ENCODE measurements at places on chromosomes 1 and 21.
A peak's percentile ranks its signal among the peaks of the same experiment; 100 is the strongest.

- no peak for DNase-seq
Observed at GRCh38 chr1:21184276-21184675, 7.6 kb upstream of the EIF4G3 start.

GRCh38 chr1:54815086-54815876 lies 14.2 kb upstream of the TTC22 start:
- peak; percentile 88 for DNase-seq

DNA sequence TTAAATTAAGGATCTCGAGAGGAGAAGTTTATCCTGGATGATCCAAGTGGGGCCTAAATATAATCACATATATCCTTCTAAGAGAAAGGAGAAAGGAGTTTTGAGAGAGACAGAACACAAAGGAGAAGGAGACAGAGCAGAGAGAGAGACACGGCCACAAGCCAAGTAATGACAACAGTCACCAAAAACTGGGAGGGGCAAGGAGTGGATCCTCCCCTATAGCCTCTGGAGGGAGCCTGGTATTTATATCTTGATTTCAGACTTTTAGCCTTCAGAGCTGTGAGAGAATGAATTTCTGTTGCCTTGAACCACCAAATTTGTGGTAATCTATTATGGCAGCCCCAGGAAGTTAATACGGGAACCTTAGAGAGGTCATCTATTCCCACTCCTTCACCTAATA lies 49.5 kb upstream of the CD1D start:
- DNase-seq, result no peak

DNA sequence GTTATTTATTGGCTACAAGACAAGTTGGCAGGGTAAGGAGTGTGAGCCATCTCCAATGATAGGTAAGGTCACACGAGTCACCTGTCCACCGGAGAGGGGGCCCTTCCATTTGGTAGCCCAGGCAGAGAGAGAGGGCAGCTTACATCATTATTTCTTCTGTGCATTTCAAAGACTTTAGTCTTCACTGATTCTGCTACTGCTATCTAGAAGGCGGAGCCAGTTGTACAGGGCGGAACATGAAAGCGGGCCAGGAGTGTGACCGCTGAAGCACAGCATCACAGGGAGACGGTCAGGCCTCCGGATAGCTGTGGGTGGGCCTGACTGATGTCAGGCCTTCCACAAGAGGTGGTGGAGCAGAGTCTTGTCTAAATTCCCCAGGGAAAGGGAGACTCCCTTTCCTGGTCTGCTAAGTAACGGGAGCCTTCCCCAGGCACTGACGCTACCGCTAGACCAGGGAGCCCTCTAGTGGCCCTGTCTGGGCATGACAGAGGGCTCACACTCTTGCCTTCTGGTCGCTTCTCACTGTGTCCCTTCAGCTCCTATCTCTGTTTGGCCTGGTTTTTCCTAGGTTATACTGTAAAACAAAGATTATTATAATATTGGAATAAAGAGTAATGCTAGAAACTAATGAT lies 36.7 kb downstream of the ZNF695 start:
- DNase-seq, result peak; percentile 4

DNA sequence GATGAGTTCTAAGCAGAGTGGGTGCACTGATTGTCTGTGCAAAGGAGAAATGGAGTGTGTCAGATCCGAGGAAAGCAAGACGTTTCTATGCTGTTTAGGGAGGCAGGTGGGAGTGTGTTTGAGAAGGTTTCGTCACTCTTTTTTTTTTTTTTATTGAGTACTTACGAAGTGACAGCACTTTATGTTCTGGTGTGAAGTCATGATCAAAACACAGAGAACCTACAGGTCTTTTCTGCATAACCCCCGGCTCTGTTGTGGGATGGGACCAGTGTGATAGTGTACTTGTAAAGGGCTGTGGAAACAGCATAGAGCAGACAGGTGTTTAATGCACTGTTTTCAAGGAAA lies 26.7 kb downstream of the MIA3 start:
- DNase-seq, result no peak

GRCh38 chr21:35172231-35172630 lies 123.1 kb upstream of the RUNX1 start:
- DNase-seq, result peak; percentile 20

DNA sequence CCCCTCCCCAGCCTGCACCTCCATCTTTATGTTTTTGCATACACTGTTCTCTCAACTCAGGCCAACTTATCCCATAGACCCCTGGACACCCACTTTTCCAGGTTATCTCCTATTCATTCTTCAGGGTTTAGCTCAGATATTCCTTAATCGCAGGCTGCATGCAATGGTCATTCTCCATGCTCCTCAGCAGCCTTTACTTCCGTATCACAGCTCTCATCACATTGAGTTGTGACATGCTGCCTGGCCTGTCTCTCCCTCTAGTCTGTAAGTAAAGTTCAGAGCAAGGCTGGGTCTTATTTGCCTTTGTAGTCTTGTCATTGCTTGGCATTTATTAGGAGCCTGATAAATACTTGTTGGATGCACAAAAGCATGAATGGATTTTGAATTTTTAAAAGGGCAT lies 6.9 kb downstream of the DNAJC6 start:
- DNase-seq, result no peak

- DNase-seq, result no peak
Observed at GRCh38 chr1:64092851-64093371, 110.5 kb upstream of the UBE2U start.

GRCh38 chr1:29209173-29209572 lies 21.6 kb downstream of the MECR start:
- DNase-seq, result no peak

DNA sequence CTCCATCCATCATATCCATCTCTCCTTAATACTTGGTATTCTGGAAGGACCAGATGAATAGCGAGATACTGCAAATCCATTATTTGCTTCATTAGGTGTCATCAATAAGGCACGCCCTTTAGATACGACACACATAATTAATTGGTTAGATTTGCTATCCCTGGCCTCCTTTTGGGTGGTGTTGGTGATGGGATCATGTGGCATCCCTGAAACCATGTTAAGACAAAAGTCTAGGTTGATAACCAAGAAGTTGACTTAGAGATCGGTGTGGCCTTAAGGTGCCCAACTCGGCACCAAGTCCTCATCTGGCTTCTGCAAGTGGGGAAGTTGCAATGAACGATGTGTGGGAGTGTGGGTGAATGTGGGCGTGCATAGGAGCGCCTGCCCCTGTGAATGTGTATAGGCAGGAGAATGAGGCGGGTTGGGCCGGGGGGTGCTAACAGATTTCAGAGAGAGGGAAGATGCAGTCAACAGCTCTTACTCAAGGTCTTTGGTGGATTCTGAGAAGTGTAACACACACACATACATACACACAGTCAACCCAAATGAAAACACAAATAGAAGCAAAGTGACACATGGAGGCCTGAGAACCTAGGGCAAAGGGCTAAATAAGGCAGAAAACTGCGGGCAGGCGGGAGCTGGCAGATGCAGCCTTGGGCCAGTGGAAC lies 415.7 kb upstream of the ESRRG start:
- no peak for DNase-seq

GRCh38 chr1:26771643-26772321 lies 16.0 kb upstream of the PIGV start:
- DNase-seq, result peak; percentile 73

- DNase-seq, result no peak
Observed at GRCh38 chr1:201966171-201966570, 10.9 kb downstream of the TIMM17A start.

- no peak for DNase-seq
Observed at GRCh38 chr1:30758785-30759380, 1.3 kb upstream of the LAPTM5 start.

GRCh38 chr1:169042377-169042776 lies 64.1 kb upstream of the ATP1B1 start:
- DNase-seq, result no peak

DNA sequence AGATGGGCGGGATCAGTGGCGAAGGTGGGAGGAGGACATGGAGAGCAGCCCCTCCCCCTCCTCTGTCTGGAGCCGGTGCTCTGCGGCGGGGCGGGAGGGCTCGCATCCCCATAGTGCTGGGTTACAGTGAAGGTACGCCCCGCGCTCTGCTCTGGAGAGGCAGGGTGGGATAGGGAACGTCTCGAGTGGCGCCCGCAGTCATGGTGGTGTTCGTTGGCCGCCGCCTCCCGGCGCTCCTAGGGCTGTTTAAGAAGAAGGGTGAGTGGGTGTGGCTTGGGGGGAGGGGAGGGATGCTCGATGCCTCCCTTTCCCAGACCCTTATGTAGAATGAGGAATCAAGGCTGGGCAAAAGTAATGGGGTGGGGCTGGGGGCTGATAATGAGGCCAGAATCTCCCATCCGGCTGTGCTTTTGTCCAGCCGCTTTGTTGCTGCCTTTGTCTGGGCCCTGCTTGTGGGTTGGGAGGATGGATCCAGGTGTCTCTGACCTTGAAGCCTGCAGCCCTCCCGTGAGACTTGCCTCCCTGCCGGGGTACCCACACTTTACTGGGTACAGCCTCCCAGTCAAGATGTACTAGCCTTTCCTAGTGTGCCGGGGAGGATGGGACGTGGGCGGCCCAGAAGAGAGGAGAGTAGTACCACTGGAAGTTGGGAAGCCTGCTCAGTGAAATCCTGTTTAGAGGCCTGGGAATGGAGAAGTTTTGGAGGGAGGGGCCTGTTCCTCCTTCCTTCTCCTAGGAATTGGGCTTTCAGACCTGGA lies 51.4 kb downstream of the YARS1 start:
- DNase-seq, result no peak

DNA sequence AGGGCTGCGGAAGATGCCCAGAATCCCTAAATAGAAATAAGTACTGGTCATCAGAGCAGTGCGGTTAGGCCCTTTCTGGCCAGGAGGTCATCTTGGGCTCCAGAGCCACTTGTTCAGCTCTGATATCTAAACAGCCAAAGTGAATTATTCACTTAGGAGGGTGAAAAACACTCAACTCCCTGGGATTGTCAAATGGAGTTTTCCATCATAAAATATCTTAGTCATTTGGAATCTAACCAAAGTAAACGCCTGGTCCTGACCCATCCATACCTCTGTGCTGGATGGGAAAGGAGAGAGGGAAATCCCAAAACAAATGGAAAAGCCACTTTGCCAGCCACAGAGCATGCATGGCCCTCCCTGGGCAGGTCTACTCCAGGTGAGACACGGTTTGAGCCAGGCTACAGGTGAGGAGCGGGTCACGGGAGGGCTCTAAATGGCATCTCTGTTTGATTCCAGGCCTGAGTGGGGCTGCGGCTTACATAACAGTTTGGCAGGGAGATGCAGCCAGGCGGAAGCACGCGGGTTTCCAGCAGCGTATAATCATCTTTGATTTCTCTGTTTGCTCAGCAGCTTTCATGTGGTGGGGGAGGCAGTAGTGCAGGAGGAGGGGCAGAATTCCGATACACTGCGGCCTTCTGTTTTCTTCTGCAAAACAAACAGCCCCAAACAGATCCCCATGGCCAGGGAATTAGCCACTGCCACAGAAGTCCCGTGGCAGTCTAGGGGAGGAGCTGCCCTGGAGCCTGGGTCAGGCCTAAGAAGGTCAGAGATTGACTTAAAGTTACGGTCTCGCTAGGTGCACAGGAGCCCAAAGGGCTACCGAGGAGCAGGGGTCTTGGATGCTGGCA lies 59.1 kb upstream of the ZNF648 start:
- no peak for DNase-seq

GRCh38 chr1:153651771-153652170 lies 6.7 kb upstream of the SNAPIN start:
- DNase-seq, result no peak

DNA sequence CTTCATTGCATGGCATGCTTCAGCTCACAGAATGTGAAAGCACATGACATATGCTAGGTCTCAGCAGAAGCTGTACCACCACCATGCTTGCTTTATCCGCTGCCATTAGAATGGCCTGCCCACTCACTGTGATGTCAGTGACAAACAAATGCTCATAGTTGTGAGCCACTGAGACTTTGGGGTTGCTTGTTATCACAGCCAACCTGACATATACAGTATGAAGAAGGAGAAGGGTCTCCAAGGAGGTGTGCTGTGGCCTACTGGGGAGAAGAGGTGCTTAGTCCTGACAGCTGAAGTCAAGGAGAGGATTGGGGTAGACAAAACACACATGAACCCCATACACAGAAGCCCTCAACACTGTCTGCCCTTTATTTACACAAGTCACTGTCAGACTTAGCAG lies 19.5 kb upstream of the TENT5C start:
- no peak for DNase-seq

DNA sequence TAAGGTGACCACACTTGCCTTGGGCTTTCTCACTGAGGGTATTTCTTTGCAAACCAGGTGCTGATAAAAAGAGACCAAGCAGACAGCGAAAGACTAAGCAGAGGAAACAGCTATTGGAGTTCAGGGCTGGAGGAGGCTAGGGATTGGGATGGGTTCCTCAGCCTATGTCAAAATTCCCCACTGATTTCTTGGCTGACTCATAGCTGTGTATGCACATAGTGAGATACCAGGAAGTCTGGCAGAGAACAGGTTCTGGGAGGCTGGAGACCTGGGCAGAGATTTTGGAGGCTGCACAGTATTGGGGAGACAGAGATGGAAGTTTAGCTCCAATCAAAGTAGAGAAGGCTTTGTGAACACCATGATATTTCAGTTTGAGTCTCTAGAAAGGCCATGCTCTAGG lies 25.3 kb downstream of the YARS1 start:
- DNase-seq, result no peak

DNA sequence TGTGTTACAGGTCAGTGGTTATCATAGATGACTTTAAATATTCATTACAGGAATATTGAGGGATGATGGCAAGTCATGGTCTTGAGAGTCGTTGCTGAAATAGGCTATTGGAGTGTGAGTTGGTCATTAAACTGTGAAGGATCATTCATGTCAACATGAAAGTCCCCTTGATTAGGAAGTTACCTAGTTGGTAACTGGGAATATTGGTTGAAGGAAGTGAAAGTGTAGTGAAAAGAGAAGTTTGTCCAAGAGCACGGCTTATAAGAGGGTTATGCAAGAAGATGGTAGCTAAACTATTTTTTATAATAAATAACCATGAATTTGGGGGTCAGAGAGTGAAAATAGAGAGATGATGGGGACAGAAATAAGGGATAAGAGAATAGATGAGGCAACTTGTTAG lies 16.9 kb downstream of the CRB1 start:
- no peak for DNase-seq

GRCh38 chr1:26666855-26667254 lies 29.0 kb upstream of the ARID1A start:
- DNase-seq, result peak; percentile 48

DNA sequence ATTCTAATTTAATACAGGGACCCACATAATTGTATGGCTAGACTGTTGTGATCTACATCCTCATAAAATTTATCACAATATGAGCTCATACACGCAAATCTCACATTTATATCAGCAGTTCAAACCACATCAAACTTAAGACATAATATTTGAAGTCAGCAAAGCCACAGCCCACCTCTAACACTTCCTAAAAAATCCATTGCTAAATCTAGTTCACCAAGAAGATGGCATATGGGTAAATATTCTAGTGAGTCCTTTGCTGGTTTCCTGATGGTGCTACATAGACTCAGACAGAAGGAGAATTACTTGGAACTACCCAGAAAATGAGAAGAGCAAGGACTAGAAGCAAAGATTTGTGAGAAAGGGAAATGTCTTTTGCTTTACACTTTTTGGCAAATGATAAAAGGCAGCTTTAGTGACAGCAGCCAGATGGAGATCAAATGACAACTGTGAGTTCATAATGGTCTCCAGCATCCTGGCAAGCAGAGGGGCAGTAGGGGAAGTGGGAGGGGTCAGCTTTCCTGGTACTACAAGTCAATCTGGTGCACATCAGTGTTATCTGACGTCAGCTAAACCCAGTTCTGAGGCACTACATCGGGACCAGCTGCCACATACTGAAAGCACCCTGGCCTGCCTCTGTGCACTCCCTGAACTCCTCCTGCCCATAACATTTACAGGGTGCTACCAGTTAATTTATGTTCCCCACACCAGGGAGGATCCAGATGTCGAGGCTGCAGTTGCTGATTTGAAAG lies 10.6 kb upstream of the GADD45A start:
- DNase-seq, result peak; percentile 18

Measured in small intestine (tissue), 16 donors.